ENCODE measurements at places on chromosomes 16 and 17.

DNA sequence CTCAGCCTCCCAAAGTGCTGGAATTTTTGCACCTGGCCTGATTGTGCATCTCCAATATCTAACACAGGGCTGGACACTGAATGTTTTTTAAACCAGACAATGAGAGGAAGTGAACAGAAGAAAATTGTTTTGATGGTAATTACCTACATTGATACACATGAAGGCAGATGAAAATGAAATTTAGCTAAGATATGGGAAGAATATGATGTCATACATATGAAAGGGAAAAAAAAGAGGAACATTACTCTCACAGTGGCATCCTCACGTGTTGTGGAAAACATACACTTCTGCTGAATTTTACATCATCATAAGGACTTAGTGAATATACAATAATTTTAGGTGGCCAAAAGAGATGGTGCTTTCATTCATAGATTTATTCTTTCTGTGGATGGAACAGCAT lies 111.7 kb downstream of the SYCE1L start:
- DNase-seq, result no peak

DNA sequence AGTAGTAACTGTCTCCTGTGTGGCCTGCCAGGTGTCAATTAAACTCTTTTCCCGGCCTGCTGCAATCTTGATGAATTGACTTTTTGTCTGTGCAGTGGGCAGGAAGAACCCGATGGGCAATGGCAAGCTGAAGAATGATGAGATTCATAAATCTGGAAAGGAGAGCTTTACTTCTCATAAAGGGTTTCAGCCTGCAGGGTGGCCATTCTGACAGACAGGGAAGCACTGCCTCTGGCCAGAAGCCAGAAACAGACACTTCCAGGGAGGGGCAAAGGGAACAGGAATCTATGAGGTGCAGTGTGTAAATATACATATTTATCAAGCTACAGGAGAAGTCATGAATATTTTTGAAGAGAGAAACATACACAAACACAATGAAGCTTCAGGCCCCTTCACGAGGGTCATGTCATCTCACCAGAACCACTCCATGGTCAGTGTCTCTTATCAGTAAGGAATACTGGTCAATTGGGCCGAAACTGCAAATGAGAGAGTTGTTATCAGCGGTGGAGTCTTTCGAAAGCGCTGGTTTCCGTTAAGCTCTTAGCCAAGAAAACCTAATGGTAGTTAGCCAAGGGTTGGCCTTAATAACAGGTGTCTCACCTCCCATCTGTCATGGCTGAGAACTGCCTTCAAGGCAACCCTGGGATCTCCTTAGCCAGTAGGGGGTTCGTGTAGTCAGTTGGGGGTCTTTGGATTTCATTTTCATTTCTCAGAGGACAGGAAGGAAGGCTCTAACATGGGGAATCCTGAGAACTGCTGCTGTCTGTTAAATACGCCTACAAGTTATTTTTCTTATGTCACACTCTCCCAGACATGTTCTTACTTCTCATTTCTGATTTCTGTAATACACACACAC lies 1.2 kb upstream of the NARF start:
- no peak for DNase-seq

DNA sequence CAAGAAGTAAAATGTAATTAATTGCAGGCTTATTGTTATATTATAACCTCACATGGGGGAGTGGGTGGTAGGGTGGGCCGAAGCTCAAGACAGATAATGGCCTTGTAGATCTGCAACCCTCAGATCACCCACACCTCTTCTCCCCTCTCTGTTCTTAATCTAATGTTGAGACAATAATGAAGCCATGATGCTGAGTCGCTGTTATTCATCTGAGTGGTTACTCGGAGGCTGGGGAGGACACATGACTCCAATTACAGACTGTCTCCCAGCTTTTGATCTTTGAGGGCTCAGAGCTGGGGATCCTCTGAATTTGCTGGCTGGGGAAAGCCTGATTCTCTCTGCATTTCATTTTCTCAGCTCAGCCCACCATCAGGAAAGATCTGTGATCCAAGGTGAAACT lies 275.3 kb downstream of the SHISA9 start:
- no peak for DNase-seq

DNA sequence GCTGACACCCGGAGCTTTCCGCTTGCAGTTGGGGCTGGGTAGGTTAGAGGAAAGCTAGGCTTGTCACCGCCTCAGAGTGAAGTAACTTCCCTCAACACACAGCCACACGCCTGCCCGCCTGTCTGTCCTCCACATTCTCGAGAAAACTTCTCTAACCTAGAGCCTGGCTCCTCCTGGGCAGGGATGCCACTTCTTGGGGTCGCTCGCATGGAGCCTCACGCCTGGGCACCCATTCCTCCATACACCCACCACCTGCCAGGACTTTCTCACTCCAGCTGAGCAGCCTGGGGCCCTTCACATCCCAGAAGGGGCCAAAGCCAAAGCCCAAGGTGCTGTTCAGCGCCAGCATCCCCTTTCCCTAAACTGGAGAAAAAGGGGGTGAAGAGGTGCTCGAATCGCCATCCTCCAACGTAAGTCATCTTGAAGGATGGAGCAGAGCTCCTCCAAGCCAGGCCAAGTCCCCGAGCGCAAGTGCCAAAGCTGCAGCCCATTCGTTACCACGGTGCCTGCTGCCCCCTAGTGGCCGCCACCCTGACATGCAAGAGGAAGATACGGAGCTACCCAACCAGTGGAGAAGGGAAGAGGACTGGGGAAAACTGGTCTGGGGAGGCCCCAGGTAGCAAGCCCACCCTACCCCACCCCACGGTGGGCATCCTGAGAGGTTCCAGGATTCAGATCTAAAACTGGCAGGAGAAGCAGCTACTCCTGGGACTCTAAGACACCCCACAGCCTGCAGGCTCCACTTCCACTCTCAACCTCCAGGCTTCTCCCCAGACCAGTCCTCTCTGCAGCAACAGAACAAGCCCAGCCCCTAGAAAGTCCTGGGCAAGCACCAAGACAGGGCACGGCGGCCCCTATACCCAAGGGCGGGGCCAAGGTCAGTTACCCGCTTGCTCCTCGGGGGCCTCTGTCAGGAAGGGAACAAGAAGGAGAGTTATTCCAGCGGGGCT lies 63.1 kb downstream of the MYO18A start:
- peak; percentile 24 for DNase-seq

GRCh38 chr17:79547586-79547985 lies 63.3 kb downstream of the RBFOX3 start:
- no peak for DNase-seq

- DNase-seq, result no peak
These were observed 17.6 kb upstream of the HELZ start for GRCh38 chr17:67262435-67263117.

- DNase-seq, result peak; percentile 89
These were observed 24.6 kb upstream of the SLC5A11 start for GRCh38 chr16:24821129-24821528.

- no peak for DNase-seq
These were observed 23.9 kb downstream of the C17orf75 start for GRCh38 chr17:32318071-32318470.

- no peak for DNase-seq
These were observed 59.4 kb downstream of the CLEC19A start for GRCh38 chr16:19344980-19345379.

GRCh38 chr16:66266436-66267291 lies 99.8 kb upstream of the CDH5 start:
- DNase-seq, result no peak

- no peak for DNase-seq
These were observed 32.9 kb downstream of the DEF8 start for GRCh38 chr16:89981414-89981813.

- no peak for DNase-seq
These were observed 26.3 kb downstream of the METTL22 start for GRCh38 chr16:8647721-8648318.

GRCh38 chr17:72123530-72124437 lies 3.0 kb downstream of the SOX9 start:
- DNase-seq, result no peak

GRCh38 chr17:65345261-65346005 lies 208.3 kb downstream of the RGS9 start:
- DNase-seq, result no peak

DNA sequence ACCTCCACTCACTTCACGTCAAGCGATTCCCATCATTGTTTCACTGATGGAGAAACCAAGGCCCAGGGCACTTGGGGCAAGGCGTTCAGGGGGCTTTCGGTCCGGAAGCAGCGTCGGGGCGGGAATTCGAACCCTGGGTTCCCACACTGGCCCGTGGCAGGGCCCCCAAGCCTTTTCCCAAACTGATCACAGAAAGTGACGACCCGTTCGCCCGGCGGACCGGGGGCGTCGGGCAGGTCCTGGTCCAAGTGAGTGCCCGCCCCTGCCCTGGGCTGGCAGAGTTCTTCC lies 856 bp upstream of the MON1B start:
- no peak for DNase-seq

GRCh38 chr16:9364721-9365369 lies 273.4 kb downstream of the HAPSTR1 start:
- no peak for DNase-seq

- no peak for DNase-seq
These were observed 23.1 kb upstream of the MEIOB start for GRCh38 chr16:1895068-1895467.

DNA sequence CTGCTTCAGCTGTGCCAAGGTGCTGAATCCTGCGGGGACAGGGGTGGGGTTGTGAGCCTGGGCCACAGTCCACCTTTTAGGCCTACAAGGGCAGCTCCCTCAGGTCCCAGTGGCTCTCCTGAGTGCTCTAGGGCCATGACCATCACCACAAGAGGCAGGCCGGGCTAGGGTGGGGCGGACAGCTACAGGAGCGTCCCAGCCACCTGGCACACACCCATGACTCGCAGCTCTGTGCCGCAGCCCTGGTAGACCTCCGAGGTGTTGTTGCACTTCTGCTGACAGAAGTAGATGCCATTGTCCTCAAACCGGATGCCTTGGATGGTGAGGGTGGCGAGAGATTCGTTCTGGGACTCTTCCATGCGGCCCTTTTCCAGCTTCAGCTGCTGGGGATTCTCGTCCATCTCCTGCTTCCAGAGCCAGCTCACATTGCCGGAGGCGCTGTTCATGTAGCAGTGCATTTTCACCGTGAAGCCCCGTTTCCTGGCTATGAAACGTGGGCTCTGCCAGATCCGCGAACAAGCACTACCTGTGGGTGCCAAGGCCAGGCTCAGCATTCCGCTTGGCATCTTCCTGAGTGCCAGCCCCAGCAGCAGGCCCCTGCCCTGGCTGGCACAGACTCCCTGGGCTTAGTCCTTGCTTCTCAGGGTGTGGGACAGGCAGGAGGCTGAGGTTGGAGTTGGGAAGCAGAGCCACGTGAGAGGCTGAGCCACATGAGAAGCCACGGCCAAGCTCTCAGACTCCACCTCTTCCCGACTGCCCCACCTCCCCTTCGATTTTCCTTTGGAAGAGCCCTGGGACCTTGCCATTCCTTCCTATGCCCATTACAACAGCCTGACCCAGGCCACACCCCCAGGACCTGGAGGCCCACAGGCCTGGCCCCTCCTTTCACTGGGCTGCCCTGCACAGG lies 2.0 kb downstream of the CD79B start:
- no peak for DNase-seq

GRCh38 chr17:80890921-80891396 lies 100.7 kb upstream of the CHMP6 start:
- no peak for DNase-seq

DNA sequence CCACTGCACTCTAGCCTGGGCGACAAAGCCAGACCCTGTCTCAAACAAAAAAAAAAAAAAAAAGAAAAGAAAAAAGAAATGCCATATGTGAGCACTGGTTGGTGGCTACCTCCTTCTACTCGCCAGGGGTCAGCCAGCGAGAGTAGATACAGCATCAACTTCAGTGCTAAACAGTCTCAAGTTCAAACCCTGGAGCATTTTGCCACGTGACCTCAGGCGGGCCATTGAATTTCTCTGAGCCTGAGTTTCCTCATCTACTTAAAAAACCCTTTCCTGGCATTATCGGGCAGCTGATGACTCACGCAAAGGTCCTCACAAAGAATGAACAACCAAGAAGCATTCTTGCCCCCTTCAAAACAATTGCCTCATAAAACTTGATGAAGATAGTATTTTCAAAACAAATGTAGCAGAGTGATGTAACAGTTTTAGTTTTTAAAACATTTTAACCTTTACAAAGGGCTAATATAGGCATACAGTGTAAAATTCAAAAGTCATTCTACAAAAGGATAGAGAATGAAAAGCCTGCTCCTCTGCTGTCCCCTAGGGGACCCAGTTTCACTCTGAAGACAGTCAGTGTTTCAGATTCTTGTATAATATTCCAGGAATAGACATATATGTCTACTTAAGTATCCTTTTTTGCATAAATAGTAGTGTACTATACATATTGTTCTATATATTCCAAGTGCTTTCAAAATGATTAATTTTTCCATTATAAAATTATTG lies 28.4 kb downstream of the DNAH2 start:
- DNase-seq, result no peak

- no peak for DNase-seq
These were observed 50.7 kb upstream of the RPL38 start for GRCh38 chr17:74152591-74153455.

DNA sequence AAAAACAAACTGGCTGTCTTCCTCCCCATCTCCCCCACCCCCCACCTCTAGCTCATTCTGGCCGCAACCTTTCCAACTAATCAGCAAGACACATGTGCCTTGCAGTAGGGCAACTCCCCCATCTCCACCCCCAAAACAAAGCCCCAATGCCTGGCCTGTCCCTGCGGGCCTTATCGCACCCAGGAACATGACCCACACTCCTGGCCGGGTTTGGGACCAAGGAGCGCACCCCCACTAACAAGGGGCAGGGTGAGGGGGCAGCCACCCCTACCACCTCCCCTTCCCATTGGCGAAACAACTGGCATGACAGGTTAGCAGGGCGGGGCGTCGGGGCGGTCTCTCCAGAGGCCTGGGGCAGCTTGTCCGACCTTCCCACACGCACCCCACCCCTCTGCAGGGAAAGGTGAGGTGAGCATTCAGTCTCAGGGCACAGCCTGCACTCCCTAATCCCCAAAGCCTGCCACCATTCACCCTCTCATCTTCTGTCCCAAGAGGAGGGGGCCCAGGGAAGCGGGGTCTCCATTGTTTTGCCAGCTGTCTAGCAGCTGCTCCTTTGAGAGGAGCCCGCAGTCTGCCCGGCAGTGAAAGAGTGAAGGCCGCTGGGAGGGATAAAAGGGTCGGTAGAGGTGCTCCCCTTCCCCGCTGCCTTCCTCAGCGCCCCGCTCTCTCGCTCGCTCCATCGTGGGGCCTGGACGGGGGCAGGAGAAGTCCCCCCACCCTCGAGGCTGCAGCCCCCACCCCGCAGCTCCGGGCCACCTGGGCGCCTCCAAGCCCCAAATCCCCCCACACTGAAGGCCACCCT lies 765 bp downstream of the MYO18A start:
- DNase-seq, result peak; percentile 60

- no peak for DNase-seq
These were observed 1.7 kb downstream of the SMTNL2 start for GRCh38 chr17:4586043-4586442.

DNA sequence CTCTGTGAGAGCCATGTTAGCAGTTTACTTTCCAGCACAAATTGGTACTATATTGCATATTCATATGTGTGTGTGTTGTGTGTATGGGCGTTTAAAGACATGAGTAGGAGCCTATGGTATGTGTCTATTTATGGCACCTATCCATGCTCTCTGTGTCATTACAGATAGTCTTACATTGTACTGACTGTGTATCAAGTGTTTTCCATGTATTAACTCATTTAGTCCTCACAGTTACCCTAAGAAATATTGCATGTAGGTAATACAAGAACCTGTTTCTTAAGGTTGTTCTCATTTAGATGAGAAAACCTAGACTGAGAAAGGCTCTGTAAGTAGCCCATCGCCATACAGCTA lies 1.6 kb downstream of the ALG1 start:
- DNase-seq, result no peak

- peak; percentile 48 for DNase-seq
These were observed 22.1 kb downstream of the COX4I1 start for GRCh38 chr16:85821390-85822135.

All from DMS79 (cell line).